ENCODE measurements at places on chromosomes 7 and 10.
A peak's percentile ranks its signal among the peaks of the same experiment; 100 is the strongest.

- peak; percentile 65 for DNase-seq
Observed at GRCh38 chr10:97553575-97554031, 19.0 kb upstream of the ANKRD2 start.

DNA sequence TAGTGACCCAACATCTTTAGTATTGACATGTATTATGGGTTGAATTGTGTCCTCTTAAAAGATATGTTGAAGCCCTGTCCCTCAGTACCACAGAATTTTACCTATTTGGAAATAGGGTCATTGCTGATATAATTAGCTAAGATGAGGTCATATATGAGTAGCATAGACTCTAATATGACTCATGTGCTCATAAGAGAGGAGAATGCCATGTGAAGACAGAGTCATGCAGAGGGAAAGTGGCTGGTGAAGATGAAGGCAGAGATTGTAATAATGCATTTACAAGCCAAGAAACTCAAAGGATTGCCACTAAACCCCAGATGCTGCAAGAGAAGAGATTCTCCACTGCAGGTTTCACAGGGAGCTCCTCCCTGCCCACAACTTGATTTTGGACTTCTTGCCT, 496.4 kb downstream of the KIF20B start:
- DNase-seq: no peak

DNA sequence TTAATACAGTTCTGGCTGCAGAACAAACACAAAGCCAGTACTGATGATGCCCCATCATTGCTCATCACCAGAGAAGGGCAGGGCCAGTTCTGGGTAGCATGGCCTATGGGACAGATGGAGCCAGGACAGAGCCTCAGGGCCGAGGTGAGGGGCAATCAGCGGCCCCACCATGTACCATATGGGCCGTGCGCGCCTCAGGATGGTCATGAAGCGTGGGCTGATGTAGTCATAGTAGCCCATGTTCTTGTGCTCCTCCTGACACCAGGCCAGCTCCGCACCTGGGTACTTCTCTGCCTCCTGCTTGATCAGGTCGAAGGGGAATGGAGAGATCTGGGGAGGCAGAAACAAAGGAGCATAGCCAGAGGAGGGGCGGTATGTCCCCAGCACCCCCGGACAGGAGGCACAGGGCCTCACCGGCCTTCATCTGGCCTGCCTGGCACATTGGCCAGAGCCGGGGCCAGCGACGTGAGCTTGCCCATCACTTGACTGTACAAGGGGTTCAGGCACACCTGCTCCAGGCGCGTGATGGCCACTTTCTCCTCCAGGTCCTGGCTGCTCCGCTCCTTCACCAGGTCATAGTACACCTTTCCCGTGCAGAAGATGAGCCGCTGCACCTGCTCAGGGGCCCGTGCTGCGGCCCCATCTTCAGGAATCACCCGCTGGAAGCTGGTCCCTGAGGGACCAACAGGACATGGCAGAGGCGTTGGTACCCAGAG, 26.1 kb downstream of the OGDHL start:
- DNase-seq: no peak

DNA sequence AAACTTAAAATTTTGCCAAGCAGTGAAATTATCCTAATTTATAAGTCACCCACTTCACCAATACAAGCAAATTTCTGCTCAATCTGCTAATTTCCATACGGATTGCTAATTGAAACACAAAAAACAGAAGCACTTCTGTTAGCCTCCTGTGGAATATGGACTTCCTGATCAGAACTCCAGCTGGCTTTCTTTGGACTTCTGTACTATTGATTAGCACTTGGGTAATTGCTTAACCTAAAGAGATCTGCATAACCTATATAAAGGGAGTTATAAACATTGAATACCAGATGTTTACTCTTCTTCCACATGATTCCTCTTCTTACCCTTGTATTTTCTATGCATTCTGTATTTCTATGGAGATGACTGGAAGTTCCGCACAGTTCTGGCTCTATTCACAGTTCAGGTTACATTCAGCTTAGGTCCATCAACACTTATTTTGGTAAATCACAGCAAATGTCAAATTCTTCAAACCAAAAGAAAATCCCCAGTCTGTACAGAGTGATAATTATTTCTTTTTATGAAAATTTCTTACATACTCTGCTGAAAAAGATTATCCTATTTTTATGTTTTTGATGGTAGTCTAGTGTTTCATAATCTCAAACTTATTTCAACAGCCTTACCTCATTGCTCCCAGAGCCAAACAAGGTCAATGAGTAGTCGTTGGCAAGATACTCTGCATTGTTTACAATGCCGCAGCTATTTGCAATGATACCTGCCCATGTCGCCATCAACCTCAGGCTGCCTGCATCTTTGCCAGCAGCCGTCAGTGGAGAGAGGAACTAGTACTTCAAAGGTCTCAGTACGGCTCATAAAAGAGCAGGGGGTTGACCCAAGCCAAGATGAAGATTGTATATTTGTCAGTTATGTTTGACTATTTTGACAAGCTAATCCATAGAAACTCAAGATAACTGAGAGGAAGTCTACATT, 225.6 kb downstream of the AHR start:
- no peak for DNase-seq

- DNase-seq: no peak
Observed at GRCh38 chr10:13904064-13904463, 317.3 kb downstream of the PRPF18 start.

GRCh38 chr10:102508506-102508905, 4.7 kb downstream of the SUFU start:
- DNase-seq: no peak

DNA sequence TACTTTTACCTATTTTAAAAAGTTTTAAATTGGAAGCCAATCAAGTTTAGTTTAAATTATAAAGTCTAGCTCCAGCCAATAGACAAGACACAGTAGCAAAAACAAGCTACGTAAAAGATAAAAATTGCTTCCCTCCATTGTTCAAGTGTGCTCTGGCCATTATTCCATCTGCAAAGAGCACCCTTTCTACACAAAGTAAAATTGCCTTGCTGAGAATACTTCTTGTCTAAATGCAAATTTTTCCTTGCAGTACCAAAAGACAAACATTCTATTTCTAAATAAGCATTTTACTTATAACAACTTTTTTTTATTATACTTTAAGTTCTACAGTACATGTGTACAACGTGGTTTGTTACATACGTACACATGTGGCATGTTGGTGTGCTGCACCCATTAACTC, 75.9 kb upstream of the ZNF746 start:
- no peak for DNase-seq

- no peak for DNase-seq
Observed at GRCh38 chr7:139526578-139527544, 3.4 kb downstream of the CLEC2L start.

GRCh38 chr10:123607386-123607785, 58.8 kb upstream of the GPR26 start:
- no peak for DNase-seq

DNA sequence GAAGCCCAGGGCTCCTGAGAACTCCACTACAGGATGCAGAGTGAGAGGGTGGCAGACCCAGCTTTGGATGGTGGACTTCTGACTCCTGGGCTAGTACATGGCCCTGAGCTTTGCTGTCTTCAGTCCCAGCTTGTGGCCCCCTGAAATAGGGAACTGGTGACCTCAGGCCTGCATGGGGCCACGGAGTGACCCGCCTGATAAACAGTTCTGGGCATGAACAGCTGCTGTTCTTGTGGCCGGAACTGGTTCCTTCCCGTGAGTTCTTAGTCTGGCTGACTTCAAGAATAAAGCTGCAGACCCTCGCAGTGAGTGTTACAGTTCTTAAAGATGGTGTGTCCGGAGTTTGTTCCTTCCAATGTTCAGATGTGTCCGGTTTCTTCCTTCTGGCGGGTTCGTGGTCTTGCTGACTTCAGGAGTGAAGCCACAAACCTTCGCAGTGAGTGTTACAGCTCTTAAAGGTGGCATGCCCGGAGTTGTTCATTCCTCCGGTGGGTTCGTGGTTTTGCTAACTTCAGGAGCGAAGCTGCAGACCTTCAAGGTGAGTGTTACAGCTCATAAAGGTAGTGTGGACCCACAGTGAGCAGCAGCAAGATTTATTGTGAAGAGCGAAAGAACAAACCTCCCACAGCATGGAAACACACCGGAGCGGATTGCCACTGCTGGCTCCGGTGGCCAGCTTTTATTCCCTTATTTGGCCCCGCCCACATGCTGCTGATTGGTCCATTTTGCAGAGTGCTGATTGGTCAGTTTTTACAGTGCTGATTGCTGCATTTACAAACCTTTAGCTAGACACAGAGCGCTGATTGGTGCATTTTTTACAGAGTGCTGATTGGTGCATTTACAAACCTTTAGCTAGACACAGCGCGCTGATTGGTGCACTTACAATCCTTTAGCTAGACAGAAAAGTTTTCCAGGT, 268.0 kb downstream of the ZEB1 start:
- no peak for DNase-seq

GRCh38 chr10:8776926-8777622, 722.6 kb downstream of the GATA3 start:
- DNase-seq: no peak

- no peak for DNase-seq
Observed at GRCh38 chr10:2949948-2950354, 117.4 kb upstream of the PFKP start.

GRCh38 chr7:128869138-128869943, 6.7 kb downstream of the ATP6V1F start:
- peak; percentile 66 for DNase-seq

GRCh38 chr7:148540041-148540738, 50.4 kb upstream of the C7orf33 start:
- no peak for DNase-seq

GRCh38 chr7:102951839-102952238, 39.0 kb downstream of the LRRC17 start:
- no peak for DNase-seq

GRCh38 chr7:15306296-15306695, 255.5 kb downstream of the AGMO start:
- DNase-seq: no peak

GRCh38 chr7:140348161-140348849, 50.0 kb downstream of the SLC37A3 start:
- no peak for DNase-seq

GRCh38 chr7:20514364-20514763, 101.1 kb upstream of the ABCB5 start:
- DNase-seq: no peak

DNA sequence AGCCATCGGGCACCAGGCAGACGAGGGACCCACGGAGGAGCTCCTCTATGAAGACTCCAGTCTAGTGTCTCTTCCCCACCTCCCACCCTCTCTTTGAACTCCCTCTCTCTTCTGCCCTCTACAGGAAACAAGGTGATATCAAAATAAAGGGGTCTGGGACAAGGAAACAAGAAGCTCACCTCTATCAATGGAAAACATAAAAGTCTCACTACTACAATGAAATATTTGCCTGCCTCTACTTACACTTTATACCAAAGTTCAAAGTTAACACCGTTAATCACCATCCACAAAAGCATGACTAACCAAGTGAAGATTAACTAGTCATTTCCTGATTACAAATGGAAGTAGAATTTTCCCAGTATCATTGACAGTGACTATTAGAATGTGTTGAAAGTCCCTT, 82.2 kb downstream of the PARD3 start:
- no peak for DNase-seq

DNA sequence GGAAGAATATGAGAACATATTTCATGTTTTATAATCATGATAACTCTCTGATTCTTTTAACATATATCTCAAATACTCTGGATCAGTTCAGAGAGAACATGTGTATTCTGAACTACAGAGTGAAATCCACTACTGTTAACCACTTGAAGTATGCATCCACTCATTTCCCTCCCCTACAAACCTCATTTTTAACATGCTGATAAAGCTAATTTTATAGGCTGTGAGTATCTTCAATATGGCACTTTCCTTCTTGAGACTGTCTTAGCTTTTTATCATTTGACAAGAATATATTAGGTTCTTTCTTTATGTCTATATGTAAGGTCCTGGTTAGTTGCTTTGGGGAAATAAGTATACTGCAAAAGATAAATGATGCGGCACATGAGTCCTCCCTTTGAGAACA, 154.8 kb downstream of the MLLT10 start:
- DNase-seq: no peak

GRCh38 chr7:141074162-141074991, 513 bp downstream of the TMEM178B start:
- peak; percentile 24 for DNase-seq

- no peak for DNase-seq
Observed at GRCh38 chr10:50846753-50847152, 38.7 kb downstream of the A1CF start.

GRCh38 chr7:110204527-110204926, 886.4 kb upstream of the LRRN3 start:
- DNase-seq: no peak

GRCh38 chr10:6610647-6611046, 30.6 kb upstream of the PRKCQ start:
- no peak for DNase-seq

DNA sequence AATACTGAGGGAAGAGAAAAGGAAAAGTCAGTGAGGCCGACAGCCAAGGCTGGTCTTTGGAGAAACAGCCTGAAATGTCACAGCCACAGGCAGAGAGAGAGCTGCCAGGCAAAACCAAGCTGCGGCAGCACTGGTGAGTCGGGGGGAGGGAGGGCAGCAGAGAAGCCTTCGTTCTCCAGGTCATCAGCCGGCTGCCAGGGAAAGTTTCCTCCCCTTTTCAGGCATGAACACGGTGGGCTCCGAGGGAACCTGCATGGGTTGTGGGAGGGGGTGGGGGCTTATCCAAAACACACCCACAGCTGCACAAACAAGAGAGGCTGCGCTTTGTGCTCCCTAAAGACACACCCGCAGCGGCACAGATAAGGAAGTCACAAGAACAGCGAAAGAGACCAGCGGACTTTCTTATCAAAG, 62.3 kb upstream of the NKX6-2 start:
- DNase-seq: no peak

DNA sequence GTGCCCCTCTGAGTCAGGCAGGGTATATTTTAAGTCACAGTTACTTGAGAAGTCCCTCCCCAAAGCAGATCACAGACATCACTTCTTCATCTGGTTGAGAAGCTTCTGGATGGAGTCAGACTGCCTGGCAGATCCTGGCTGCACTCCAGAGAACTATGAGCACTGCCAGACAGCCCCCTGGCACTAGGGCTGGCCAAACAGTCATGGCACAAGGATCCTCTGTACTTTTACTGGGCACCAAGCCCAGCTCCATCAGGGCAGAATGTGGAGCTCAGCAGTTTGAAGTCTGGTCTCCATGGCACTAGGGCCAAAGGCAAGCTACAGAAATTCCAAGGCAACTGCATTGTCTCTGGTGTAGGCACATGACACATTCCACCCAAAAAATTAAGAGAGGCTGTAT, 162.1 kb downstream of the NRG3 start:
- no peak for DNase-seq

DNA sequence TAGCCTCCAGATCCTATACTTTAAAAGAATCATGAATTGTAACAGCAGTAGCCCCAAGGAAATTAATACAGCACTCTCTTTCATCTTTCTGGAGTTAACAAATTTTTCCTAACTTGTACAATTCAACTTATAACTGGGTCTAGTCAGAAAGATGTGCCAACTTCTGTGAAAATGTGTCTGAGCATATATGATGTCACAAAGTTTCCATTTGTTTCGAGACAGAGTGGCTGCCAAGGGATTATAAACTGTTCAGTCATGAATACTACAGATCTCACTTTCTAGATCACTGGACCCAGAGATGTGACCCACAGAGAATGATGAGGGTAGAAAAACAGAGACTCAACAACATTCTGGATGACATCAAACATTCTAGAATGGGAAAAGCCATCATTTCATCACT, 249.2 kb upstream of the PHF14 start:
- DNase-seq: no peak
